Activated T-helper 1 cell treated with anti-CD3 and anti-CD28 coated beads, Interleukin-12 subunit alpha, Interleukin-12 subunit beta, Interleukin-2, Interleukin-4 antibody, amounts not matched to agents 30 ng/mL and 10 ng/mL and 1 ng/mL, durations not matched to agents 14 hours and 24 hours and 36 hours (primary cell): ENCODE measurements at places on chromosomes 3 and 15.

GRCh38 chr3:159779883-159780282 is 208.8 kb upstream of the IL12A start:
- no peaks in the 10 kb centered on the region for H3K4me1 ChIP-seq
- H3K4me3 ChIP-seq: no peak overlapping the region
- H3K27ac ChIP-seq: no peak overlapping the region

- no peak overlapping the region for H3K4me3 ChIP-seq
- no peaks in the 10 kb centered on the region for H3K27me3 ChIP-seq
- H3K36me3 ChIP-seq: no peaks in the 10 kb centered on the region
- DNase-seq: no peak
- H3K4me1 ChIP-seq: peaks cover 8% of the 10 kb centered on the region
Observed at GRCh38 chr3:55965776-55966175, 478.7 kb upstream of the WNT5A start.

- no peak overlapping the region for H3K4me3 ChIP-seq
- DNase-seq: no peak
- H3K4me1 ChIP-seq: no peaks in the 10 kb centered on the region
Observed at GRCh38 chr3:63193647-63194046, 84.5 kb upstream of the SYNPR start.

GRCh38 chr3:140911822-140912221 is 29.8 kb upstream of the SLC25A36 start:
- H3K27ac ChIP-seq: no peak overlapping the region
- H3K4me3 ChIP-seq: no peak overlapping the region
- peaks cover 14% of the 10 kb centered on the region for H3K27me3 ChIP-seq
- H3K36me3 ChIP-seq: no peaks in the 10 kb centered on the region

- no peaks in the 10 kb centered on the region for H3K27me3 ChIP-seq
- H3K4me1 ChIP-seq: peaks cover 47% of the 10 kb centered on the region
- H3K27ac ChIP-seq: no peak overlapping the region
- peaks cover 30% of the 10 kb centered on the region for H3K36me3 ChIP-seq
Observed at GRCh38 chr15:74891469-74891868, 1.6 kb downstream of the MPI start.

- no peak overlapping the region for H3K4me3 ChIP-seq
- no peaks in the 10 kb centered on the region for H3K4me1 ChIP-seq
- no peak overlapping the region for H3K27ac ChIP-seq
- H3K36me3 ChIP-seq: no peaks in the 10 kb centered on the region
- no peak for DNase-seq
Observed at GRCh38 chr15:69049976-69050375, 35.5 kb downstream of the NOX5 start.

- no peaks in the 10 kb centered on the region for H3K27me3 ChIP-seq
- no peak overlapping the region for H3K4me3 ChIP-seq
- no peak overlapping the region for H3K27ac ChIP-seq
- H3K36me3 ChIP-seq: peaks cover 29% of the 10 kb centered on the region
- no peak for DNase-seq
Observed at GRCh38 chr3:46934072-46934471, 42.5 kb downstream of the CCDC12 start.

- H3K36me3 ChIP-seq: no peaks in the 10 kb centered on the region
- H3K4me3 ChIP-seq: no peak overlapping the region
- DNase-seq: no peak
- H3K27me3 ChIP-seq: peaks cover 14% of the 10 kb centered on the region
- no peak overlapping the region for H3K27ac ChIP-seq
Observed at GRCh38 chr3:17979252-17979651, 236.8 kb upstream of the TBC1D5 start.

DNA sequence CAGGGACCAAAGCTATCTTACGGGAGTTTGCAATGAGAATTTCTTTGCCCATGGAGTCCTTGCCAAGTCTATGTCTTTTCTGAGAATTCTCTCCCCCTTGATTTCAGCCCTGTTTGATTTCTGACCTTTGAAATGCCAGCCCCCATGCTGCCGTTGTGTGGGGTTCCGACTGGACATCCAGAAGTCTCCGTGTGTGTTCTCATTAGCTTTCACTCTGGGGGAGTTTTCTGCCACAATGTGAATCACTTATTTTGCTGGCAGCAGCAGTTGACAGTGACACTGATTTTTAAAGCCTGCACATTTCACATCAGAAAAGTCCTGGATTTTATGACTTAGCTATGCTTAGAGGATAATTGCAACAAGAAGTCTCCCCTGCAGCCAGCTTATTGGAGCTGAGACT is 98.4 kb upstream of the CTDSPL start:
- H3K27me3 ChIP-seq: peaks cover 17% of the 10 kb centered on the region
- H3K4me1 ChIP-seq: no peaks in the 10 kb centered on the region
- H3K4me3 ChIP-seq: no peak overlapping the region
- DNase-seq: no peak
- no peaks in the 10 kb centered on the region for H3K36me3 ChIP-seq
- no peak overlapping the region for H3K27ac ChIP-seq

GRCh38 chr15:39502082-39502447 is 78.8 kb upstream of the THBS1 start:
- DNase-seq: no peak
- no peak overlapping the region for H3K4me3 ChIP-seq
- no peak overlapping the region for H3K27ac ChIP-seq
- H3K4me1 ChIP-seq: peaks cover 10% of the 10 kb centered on the region
- H3K27me3 ChIP-seq: peaks cover 9% of the 10 kb centered on the region

DNA sequence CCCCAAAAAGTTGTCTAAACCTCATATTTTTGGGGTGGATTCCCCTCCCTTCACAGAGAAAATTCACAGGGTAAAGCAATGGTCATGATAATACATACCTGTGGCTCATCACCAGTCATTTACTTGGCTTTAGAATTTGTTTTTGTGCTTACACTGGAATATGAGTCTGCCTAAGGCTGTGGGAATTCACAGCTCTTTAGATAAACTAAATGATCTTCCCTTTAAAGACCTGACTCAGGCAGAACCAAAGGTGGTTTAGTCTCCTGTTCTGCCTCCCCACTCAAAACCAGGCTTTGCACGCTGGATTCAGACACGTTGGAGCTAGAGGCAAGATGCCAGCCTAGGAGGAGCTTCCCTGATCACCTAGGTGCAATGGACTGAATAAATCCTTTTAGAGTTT is 40.3 kb upstream of the BNC1 start:
- DNase-seq: no peak
- no peak overlapping the region for H3K27ac ChIP-seq
- no peak overlapping the region for H3K4me3 ChIP-seq

DNA sequence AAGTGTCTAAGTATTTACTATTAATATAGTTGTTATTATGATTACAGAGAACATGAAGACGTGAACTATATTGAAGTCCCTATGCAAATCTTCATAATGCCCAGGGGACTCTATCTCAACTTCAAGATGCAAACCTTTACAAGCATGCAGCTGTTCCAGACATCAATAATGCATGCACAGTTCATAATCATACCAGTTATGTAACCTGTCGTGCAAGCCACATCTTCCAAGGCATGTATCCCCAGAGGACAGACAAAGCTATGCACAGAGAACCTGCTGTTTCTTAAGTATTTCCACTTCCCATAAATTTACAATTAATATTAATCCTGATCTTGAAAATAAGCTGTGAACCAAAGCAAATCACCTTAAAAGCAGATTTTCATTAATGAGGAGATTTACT is 534.1 kb downstream of the TUSC7 start:
- H3K4me1 ChIP-seq: no peaks in the 10 kb centered on the region
- no peak for DNase-seq
- no peak overlapping the region for H3K4me3 ChIP-seq
- no peak overlapping the region for H3K27ac ChIP-seq
